ENCODE measurements at places on chromosomes 7 and 10.

DNA sequence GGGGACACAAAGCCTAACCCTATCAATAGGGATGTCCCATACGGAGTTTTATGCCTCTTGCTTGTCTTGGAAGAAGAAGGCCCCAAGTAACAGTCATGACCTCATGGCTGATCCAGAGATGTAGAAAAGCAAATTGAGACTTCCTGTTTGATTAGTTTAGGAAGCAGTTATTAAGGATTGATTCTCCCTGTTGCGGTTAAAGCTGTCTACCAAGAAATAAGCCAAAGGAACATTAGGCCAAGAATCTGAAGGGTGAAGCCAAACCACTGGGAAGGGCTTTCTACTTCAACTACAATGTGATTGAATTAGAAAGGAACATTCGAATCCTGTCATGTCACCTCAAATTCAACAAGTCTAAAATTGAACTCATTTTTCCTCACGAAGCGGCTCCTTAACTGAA lies 60.5 kb upstream of the AGBL3 start:
- no peak overlapping the region for H3K4me3 ChIP-seq
- H3K27me3 ChIP-seq, result no peaks in the 10 kb centered on the region
- no peak overlapping the region for H3K27ac ChIP-seq
- DNase-seq, result no peak

DNA sequence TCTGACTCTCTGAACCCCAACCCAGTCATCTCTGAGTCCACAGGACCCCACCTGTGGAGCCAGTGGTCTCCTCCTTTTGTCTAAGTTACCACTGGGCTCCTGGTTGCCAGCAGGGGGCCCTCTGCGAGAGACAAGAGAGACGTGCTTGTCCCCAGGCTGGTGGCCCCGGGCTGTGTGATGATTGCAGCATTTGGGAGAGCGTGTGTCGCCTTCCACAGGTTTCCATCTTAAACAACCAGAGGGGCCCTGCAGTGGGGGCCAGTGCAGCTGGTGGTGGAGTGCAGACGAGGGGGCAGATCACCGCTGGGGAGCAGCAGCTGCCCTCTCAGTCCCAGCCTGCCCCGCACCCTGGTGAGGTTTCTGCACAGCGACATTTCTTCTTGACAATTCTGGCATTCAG lies 122.4 kb upstream of the PPP2R2D start:
- no peaks in the 10 kb centered on the region for H3K36me3 ChIP-seq
- H3K27me3 ChIP-seq, result peaks cover 11% of the 10 kb centered on the region
- H3K4me1 ChIP-seq, result no peaks in the 10 kb centered on the region
- no peak overlapping the region for H3K4me3 ChIP-seq
- no peak for DNase-seq
- H3K27ac ChIP-seq, result no peak overlapping the region

GRCh38 chr7:41886262-41886900 lies 183.5 kb upstream of the INHBA start:
- H3K4me1 ChIP-seq, result peaks cover 28% of the 10 kb centered on the region
- peak overlapping the region; percentile 41 for H3K27ac ChIP-seq
- peak overlapping the region; percentile 34 for H3K4me3 ChIP-seq
- no peaks in the 10 kb centered on the region for H3K36me3 ChIP-seq
- H3K27me3 ChIP-seq, result no peaks in the 10 kb centered on the region
- peak; percentile 70 for DNase-seq

DNA sequence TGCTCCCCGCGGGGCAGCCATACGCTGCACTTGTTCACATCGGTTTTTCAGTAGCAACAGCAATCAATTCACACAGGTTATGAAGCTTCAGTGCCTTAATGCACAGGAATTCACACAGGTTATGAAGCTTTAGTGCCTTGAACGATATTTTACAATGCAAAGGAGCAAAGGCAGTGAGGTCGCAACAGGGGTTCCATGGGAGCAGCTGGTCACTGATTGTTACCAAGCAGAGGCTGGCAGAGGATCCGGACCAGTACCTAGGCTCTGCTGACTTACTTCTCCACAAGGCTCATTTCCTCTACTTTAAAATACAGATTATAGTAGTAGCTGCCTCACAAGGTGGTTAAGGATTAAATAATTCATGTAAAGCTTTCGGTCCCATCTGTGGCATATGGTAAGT lies 95.2 kb upstream of the ODAD2 start:
- no peaks in the 10 kb centered on the region for H3K27me3 ChIP-seq
- H3K4me1 ChIP-seq, result peaks cover 14% of the 10 kb centered on the region
- H3K4me3 ChIP-seq, result no peak overlapping the region
- no peak overlapping the region for H3K27ac ChIP-seq
- DNase-seq, result no peak

- no peaks in the 10 kb centered on the region for H3K36me3 ChIP-seq
- peaks cover 12% of the 10 kb centered on the region for H3K4me1 ChIP-seq
- H3K27me3 ChIP-seq, result no peaks in the 10 kb centered on the region
- DNase-seq, result peak; percentile 79
Observed at GRCh38 chr7:92595281-92595680, 5.1 kb upstream of the FAM133B start.

DNA sequence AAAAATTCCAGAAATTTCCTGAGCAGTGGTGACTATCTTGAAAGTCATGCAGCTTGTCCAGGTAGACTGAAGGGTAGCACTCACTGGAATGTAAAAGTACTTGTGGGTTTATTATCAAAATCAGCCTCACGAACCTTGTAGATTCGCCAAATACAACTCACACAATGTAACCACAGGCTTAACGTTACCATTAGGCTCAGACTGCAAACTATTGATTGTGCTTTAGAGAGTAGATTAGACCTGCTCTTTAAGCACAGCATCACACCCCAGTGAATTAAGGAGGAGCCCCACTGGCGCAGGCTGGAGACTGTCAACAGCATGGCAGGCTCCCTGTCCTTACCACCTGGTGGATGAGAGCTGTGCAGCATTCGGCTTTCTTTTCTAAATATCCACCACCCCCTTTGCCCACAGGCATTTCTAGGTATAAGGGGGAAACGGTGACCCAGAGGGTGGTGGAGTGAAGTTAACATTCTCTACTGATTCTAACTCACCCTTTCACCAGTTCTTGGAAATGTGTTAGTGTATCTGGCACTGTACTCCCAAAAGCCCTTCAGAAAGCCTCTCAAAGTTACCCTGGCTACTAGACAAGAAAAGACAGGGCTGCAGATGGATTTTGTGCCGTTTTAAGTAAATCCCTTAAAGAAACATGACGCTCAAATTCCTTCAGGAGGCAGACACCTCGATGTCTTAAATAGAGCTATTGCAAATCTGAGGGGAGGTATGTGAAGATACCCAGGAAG lies 56.6 kb downstream of the GSDME start:
- H3K27ac ChIP-seq, result no peak overlapping the region
- peaks cover 37% of the 10 kb centered on the region for H3K4me1 ChIP-seq
- H3K27me3 ChIP-seq, result no peaks in the 10 kb centered on the region
- H3K36me3 ChIP-seq, result no peaks in the 10 kb centered on the region
- no peak overlapping the region for H3K4me3 ChIP-seq
- peak; percentile 39 for DNase-seq

- no peaks in the 10 kb centered on the region for H3K27me3 ChIP-seq
- no peak overlapping the region for H3K27ac ChIP-seq
Observed at GRCh38 chr7:90412458-90413184, 9.4 kb downstream of the CLDN12 start.

GRCh38 chr10:62934258-62934657 lies 118.1 kb upstream of the EGR2 start:
- H3K4me3 ChIP-seq, result no peak overlapping the region
- no peaks in the 10 kb centered on the region for H3K4me1 ChIP-seq
- H3K36me3 ChIP-seq, result no peaks in the 10 kb centered on the region
- no peaks in the 10 kb centered on the region for H3K27me3 ChIP-seq

GRCh38 chr10:81179324-81179723 lies 641.6 kb downstream of the SH2D4B start:
- no peaks in the 10 kb centered on the region for H3K36me3 ChIP-seq
- no peaks in the 10 kb centered on the region for H3K4me1 ChIP-seq
- DNase-seq, result no peak

GRCh38 chr10:89785095-89785494 lies 83.7 kb downstream of the KIF20B start:
- peak; percentile 14 for DNase-seq
- H3K27ac ChIP-seq, result no peak overlapping the region
- H3K4me3 ChIP-seq, result no peak overlapping the region
- H3K36me3 ChIP-seq, result 0 out of 2 replicates have a peak, but pooled peaks cover 5% of the 10 kb centered on the region
- no peaks in the 10 kb centered on the region for H3K27me3 ChIP-seq
- no peaks in the 10 kb centered on the region for H3K4me1 ChIP-seq

DNA sequence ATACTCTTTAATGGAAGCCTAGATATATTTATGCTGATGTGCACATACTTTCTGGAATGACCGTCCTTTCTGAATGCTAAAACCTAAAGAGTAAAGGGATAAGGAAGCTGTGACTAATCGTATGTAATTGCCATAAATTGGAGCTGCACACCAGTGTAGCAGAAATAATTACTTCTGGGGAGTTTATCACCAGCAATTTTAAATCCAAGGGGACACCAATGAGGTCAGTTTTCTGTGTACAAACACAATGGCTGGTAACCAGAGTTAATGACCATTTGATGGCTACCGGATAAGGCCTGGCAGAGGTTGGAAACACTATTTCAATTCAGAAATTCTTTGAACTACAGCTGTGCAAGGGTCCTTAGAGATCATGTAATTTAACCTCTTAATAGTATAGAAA lies 670.1 kb downstream of the REEP3 start:
- DNase-seq, result no peak
- H3K4me1 ChIP-seq, result no peaks in the 10 kb centered on the region
- H3K4me3 ChIP-seq, result no peak overlapping the region
- no peaks in the 10 kb centered on the region for H3K27me3 ChIP-seq
- no peak overlapping the region for H3K27ac ChIP-seq

- no peak for DNase-seq
- H3K4me1 ChIP-seq, result peaks cover 9% of the 10 kb centered on the region
- H3K27me3 ChIP-seq, result no peaks in the 10 kb centered on the region
- H3K4me3 ChIP-seq, result no peak overlapping the region
- no peaks in the 10 kb centered on the region for H3K36me3 ChIP-seq
Observed at GRCh38 chr10:51658000-51658399, 41.4 kb downstream of the CSTF2T start.

DNA sequence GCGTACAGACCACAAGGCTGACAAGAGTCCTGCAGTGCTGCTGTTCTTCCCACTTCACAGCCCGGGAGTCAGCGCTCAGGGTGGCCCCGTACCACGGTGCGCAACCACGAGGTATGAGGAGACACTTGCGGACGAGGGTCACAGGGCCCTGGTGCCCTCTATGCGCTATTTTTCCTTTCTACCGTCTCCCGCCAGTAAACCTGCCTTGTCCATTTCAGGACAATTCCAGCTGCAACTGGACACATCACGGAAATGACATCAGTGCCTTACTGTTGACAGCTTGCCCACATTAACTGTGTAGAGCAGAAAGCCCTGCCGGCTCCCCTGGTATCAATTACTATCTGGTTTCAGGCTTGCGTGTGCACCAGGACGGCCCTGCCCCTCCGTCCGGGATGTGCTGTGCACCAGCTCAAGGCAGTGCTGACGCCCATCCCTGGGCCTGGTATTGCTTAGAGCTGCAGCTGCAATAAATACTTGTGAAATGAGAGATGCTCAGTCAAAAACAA lies 65.1 kb downstream of the ZRANB1 start:
- H3K27ac ChIP-seq, result no peak overlapping the region
- H3K27me3 ChIP-seq, result no peaks in the 10 kb centered on the region
- peaks cover 8% of the 10 kb centered on the region for H3K4me1 ChIP-seq
- H3K4me3 ChIP-seq, result no peak overlapping the region
- no peak for DNase-seq

- no peaks in the 10 kb centered on the region for H3K36me3 ChIP-seq
- peak overlapping the region; percentile 33 for H3K27ac ChIP-seq
- peaks cover 45% of the 10 kb centered on the region for H3K4me1 ChIP-seq
- no peaks in the 10 kb centered on the region for H3K27me3 ChIP-seq
Observed at GRCh38 chr10:66625709-66626590, 299.9 kb upstream of the LRRTM3 start.

- H3K4me1 ChIP-seq, result no peaks in the 10 kb centered on the region
- H3K4me3 ChIP-seq, result no peak overlapping the region
- peak; percentile 62 for DNase-seq
- H3K36me3 ChIP-seq, result peaks cover 2% of the 10 kb centered on the region
- no peaks in the 10 kb centered on the region for H3K27me3 ChIP-seq
Observed at GRCh38 chr7:111855161-111855841, 293.0 kb upstream of the IMMP2L start.

GRCh38 chr10:13099144-13099665 lies 758 bp upstream of the OPTN start:
- H3K27me3 ChIP-seq, result no peaks in the 10 kb centered on the region
- peak overlapping the region; percentile 71 for H3K4me3 ChIP-seq
- no peaks in the 10 kb centered on the region for H3K36me3 ChIP-seq

- DNase-seq, result peak; percentile 47
- H3K27ac ChIP-seq, result peak overlapping the region; percentile 38
- H3K4me3 ChIP-seq, result peak overlapping the region; percentile 62
- H3K4me1 ChIP-seq, result peaks cover 14% of the 10 kb centered on the region
Observed at GRCh38 chr7:157612664-157613561, 276.1 kb downstream of the DNAJB6 start.

GRCh38 chr7:158487631-158488151 lies 99.9 kb downstream of the PTPRN2 start:
- no peaks in the 10 kb centered on the region for H3K27me3 ChIP-seq
- H3K4me1 ChIP-seq, result peaks cover 9% of the 10 kb centered on the region
- no peaks in the 10 kb centered on the region for H3K36me3 ChIP-seq
- no peak overlapping the region for H3K27ac ChIP-seq
- H3K4me3 ChIP-seq, result no peak overlapping the region
- no peak for DNase-seq

DNA sequence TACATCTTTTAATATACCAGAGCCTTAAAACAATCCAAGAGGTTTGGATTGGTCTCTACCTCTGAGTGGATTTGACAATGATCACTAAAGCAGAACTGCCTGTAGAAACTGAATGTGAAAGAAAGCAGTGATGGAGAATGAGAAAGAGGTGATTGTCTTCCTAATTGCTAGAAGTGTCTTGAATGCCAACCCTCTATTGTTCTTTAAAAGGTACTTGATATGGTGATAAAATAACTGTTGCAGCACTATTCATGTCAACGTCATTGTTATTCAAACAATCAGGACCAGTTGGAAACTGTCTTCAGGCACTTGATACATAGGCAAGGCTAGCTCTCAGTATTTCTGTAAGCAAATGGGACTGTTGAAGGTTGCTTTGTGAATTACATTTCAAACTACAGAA lies 47.9 kb upstream of the ITPRID1 start:
- no peak for DNase-seq
- peaks cover 4% of the 10 kb centered on the region for H3K27me3 ChIP-seq
- no peak overlapping the region for H3K4me3 ChIP-seq
- H3K27ac ChIP-seq, result no peak overlapping the region

- DNase-seq, result peak; percentile 14
- H3K27ac ChIP-seq, result no peak overlapping the region
- peaks cover 6% of the 10 kb centered on the region for H3K4me1 ChIP-seq
- no peaks in the 10 kb centered on the region for H3K36me3 ChIP-seq
- peak overlapping the region; percentile 82 for H3K4me3 ChIP-seq
Observed at GRCh38 chr7:92837000-92837749, 802 bp upstream of the CDK6 start.

GRCh38 chr7:158812684-158813083 lies 16.6 kb downstream of the ESYT2 start:
- H3K4me1 ChIP-seq, result peaks cover 26% of the 10 kb centered on the region
- DNase-seq, result no peak
- peaks cover 7% of the 10 kb centered on the region for H3K36me3 ChIP-seq
- H3K27me3 ChIP-seq, result no peaks in the 10 kb centered on the region
- H3K4me3 ChIP-seq, result no peak overlapping the region

- H3K36me3 ChIP-seq, result no peaks in the 10 kb centered on the region
- peak; percentile 26 for DNase-seq
- H3K27me3 ChIP-seq, result peaks cover 27% of the 10 kb centered on the region
- H3K4me1 ChIP-seq, result 0 out of 2 replicates have a peak, but pooled peaks cover 8% of the 10 kb centered on the region
- no peak overlapping the region for H3K4me3 ChIP-seq
- H3K27ac ChIP-seq, result no peak overlapping the region
Observed at GRCh38 chr10:43691485-43691884, 42.8 kb upstream of the ZNF32 start.

GRCh38 chr10:69577268-69578232 lies 4.3 kb upstream of the NEUROG3 start:
- H3K4me1 ChIP-seq, result no peaks in the 10 kb centered on the region
- H3K36me3 ChIP-seq, result no peaks in the 10 kb centered on the region
- H3K27ac ChIP-seq, result no peak overlapping the region
- peaks cover 97% of the 10 kb centered on the region for H3K27me3 ChIP-seq
- H3K4me3 ChIP-seq, result no peak overlapping the region

Measured in PC-3 (cell line).